NCI-H524 treated with DMSO at 0.1 percent for 48 hours (cell line): ENCODE measurements at places on chromosomes 13 and 19.

GRCh38 chr13:76790980-76791819, 95.0 kb downstream of the KCTD12 start:
- no peak for DNase-seq

DNA sequence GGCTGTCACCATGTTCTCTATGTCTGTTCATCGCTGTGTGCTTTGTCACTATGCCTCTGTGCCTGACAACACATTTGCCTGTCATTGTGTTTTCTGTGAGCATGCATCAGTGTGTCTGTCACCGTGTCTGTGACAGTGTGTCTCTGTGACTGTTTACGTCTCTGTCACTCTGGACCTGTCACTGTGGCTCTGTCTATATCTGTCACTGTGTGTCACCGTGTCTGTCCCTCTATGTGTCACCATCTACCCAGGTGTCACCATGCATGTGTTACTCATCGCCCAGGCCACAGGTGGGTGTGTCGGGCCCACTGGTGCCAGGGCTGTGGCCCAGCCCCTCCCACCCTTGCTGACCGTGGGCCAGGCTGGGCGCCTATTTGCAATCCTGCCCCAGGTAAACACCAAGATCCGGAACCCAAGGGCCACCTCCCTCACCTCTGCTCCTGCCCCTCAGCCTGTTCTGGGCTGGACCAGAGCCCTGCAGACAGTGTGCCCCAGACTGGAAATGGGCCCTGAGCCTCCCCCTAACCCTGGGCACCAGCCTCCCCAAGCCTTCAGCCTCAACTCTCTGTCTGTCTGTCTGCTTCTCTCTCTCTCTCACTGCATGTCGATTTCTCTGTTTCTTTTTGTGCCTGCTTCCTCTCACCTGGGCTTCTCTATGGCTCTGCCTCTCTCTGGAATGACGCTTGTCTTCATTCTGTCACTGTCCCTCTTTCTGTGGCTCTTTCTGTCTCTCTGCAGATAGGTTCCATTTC, 7.7 kb downstream of the IRF2BP1 start:
- DNase-seq = no peak

DNA sequence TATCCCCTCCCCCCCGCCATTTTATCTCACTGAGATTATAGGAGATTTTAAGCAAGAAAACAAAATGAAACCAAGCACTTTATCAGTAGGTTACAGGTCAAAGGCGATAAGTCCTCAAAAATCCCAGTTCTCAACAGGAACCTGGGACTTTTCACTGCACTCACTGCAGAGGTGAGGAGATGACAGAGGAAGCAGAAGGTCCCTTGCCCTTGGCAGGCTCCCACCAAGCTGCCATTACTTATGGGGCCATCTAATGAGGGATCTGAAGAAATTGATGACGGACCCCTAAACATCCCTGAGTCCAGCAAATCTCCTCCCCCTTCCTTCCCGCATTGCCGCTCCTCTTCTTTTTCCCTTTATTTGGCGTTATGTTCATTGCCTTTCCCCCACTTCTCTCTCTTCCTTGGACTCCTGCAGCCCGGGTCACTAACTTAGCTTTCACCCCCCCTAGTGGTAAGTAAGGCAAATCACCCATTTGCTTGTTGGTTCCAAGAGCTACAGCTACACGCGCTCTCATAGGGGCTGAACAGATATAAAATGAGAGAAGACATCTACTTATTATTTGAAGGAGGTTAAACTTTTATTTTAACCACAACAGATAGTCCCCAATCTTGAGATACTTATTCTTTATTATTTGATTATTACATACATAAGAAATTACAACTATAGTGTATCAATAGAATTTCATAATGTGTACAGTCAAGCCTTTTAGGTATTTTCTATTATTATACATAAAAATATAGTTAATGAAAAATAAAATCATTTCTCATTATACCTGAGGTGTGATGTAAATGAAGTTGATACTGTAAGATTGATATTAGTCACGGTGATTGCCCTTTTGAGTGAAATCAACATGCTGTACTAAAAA, 52.0 kb upstream of the ARGLU1 start:
- DNase-seq = peak; percentile 15

DNA sequence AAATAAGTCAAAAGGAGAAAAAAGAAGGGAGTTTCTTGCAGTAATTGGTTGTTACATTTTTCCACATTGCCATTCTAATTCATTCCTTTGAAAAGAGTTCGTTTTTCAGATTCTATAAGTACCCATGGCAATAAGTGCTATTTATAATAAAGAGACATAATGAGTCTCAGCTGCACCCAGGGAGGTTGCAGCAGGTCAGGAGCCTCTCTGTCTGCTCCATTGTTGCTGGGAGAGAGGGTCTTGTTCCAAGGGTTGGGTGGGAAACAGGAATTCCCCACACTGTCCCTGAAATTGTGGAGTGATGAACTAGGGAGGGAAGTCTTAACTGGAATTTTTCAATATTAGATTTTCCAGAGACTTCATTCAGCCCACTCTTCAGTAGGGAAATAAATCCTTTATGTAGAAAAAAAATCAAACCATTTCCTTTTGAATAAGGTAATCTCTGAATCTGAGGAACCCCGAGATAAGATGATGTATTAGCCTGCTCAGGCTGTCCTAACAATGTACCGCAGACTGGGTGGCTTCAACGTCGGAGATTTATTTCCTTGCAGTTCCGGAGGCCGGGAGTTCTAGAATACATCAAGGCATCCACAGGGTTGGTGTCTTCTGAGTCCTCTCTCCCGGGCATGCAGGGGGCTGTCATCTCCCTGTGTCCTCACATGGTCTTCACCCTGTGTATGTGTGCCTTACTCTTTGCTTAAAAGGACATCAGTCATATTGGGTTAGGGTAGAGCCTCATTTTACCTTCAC, 342.7 kb upstream of the TMTC4 start:
- DNase-seq = no peak

DNA sequence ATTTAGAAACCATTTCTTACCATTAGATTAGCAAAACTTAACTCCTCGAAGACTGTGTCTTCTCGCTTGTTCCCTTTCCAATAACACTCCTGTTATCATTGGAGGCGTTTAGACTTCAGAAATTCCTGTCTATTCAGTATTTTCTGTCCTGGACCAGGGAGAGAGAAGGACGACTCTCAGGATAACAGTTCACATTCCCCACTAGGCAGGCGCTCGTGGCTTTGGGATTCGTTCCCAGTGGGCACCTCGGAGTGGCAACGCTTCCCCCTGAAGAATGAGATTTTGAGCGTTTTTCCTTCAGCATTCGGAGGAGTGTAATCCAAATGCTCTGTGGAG, 429 bp upstream of the ZNF225 start:
- no peak for DNase-seq

DNA sequence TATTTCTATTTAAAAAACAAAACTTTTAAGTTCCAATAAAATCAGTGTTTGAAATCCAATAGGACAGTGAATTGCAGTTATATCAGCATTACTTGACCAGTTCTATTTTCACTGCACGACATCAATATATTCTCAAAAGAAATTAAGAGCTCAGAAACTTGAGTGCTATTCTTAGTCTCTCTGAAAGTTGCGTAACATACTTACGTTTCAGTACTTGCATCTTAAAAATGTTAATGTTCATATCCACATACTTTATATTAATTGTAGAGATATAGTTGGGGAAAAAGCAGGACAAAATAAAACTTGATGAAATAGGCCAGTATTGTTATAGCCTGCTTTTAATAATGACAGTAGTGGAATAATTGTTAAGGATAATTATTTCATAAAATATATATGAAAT, 720.5 kb upstream of the PCDH9 start:
- no peak for DNase-seq

GRCh38 chr13:110302997-110303396, 4.0 kb downstream of the COL4A1 start:
- DNase-seq = no peak

GRCh38 chr13:43377149-43377548, 353.8 kb downstream of the DNAJC15 start:
- no peak for DNase-seq

DNA sequence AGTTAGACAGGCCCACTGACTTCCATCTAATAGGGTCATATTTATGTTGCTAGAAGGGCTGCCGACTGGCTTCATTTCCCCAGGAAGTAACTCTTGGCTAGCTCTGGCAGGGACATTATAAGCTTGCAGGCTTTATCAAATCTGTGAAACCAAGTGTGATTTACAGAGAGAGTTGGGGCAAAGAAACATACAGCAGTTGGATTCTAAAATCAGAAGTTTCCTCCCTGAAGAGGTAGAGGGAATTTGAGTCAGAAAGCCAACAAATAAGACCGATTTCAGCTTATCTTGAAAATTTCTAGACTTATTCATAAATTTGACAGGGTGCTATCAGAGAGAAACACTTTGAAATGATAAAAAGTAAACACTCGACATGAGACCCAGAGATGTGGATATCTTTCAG, 407.8 kb downstream of the OLFM4 start:
- DNase-seq = no peak
